DMS79 treated with DMSO at 0.1 percent for 48 hours (cell line): ENCODE measurements at places on chromosomes 5 and 9.

GRCh38 chr9:89795538-89796195 lies 190.9 kb downstream of the GADD45G start:
- DNase-seq: no peak

DNA sequence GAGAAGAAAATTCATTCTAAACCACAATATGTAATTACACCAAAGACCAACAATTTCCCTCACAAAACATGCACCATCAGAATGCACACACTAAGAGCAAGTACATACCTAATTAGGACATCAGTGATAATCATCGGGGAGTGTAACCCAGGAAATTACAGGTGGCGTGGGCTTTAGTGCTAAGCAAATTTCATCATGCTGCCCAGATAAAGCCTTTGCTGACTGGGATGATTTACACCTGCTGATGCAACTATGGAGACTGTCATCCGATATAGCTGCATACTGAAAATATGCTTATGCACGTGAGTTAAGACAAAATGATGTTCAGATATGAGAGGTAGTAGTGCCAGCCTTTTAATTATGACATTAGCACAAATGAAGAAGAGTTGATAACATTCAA lies 123.2 kb downstream of the DCP2 start:
- no peak for DNase-seq

DNA sequence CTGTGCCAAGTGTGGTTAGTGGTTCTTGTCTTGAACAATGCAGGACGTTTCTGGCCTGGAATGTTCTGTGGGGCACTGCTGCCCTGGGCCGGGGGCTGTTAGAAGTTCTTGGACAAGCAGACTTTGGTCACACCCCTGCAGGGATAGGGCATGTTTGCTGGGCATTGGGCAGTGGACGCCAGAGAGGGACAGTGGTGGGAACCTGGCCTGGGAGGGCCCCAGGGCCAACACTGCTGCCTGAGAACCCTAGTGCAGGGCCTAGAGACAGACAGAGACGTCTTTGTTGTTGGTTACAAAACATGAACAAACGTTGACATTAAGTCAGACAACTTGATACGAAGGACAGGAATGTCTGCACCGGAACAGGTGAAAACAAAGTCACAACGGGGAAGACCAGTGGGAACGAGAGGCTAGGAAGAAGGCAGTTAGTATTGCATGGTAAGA lies 57.0 kb downstream of the WNK2 start:
- DNase-seq: no peak

- DNase-seq: peak; percentile 94
These were observed 1.5 kb upstream of the OLFM1 start for GRCh38 chr9:135085830-135086546.

GRCh38 chr5:114101153-114101552 lies 260.7 kb upstream of the KCNN2 start:
- DNase-seq: no peak

GRCh38 chr5:90434116-90434714 lies 24.7 kb upstream of the CETN3 start:
- peak; percentile 10 for DNase-seq

GRCh38 chr5:13034061-13034460 lies 910.4 kb downstream of the DNAH5 start:
- no peak for DNase-seq

DNA sequence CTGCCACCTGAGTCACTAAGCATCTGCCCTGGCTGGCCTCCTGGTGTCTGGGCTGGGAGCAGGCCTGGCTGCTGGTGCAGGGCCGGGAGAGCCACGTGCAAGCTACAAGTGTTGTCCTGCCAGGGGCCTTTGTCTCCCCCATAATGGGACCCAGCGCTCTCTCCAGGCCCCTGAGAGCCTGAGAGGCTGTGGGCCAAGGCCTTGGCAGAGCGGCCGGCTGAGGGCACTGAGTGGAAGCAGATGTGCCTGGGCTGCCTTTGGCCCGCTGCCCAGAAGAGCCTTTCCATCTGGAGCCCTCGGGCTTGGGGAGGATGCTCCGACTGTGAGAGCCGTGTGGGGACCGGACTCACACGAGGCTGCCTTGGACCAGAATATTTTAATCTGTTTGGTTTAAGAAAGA lies 185.5 kb downstream of the RGS3 start:
- DNase-seq: peak; percentile 75

- no peak for DNase-seq
These were observed 7.6 kb upstream of the TRMT10B start for GRCh38 chr9:37745970-37746369.

GRCh38 chr5:14173377-14174229 lies 30.5 kb downstream of the TRIO start:
- DNase-seq: no peak

DNA sequence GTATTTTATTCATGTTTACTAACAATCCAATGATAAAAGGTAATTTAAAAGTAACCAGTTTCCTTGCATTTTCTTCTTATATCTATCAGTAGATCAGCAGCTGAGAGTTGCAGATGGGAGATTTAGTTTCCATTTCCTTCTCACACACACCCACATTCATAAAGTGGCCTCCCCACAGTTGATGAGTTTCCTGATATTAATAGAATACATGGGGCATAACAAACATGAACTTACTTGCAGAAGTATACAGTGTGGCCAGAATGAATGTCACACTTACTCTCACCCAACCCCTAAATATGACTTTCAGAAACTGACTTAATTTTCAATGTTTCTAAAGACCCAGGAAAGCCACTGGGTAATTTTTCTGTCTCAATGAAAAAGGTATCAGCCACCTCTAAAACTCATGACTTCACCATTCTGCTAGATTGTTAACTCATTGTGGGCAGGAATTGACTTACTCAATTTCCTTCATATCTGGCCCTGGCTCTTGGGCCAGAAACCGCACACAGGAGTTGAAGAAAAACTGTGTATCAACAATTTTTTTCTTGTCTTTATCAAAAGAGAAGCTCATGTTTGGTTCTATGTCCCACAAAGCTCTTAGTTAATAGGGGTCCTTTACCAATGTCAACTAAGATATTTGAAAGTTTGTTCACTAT lies 63.5 kb upstream of the OSMR start:
- DNase-seq: no peak

GRCh38 chr5:21817668-21818369 lies 1035.3 kb downstream of the CDH12 start:
- DNase-seq: no peak

GRCh38 chr5:112372543-112372942 lies 46.5 kb downstream of the EPB41L4A start:
- DNase-seq: no peak

DNA sequence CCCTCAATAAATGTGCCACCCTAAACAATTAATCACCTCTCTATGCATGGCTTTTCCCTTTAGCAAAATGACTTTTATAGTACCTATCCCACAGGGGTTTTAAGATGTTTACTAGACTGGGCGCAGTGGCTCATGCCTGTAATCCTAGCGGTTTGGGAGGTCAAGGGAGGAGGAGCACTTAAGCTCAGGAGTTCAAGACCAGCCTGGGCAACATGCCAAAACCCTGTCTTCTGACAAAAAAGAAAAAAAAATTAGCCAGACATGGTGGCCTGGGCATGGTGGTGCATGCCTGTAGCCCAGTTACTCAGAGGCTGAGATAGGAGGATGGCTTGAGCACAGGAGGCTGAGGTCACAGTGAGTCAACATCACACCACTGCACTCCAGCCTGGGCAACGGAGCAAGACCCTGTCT lies 13.5 kb downstream of the SH3TC2 start:
- DNase-seq: no peak

DNA sequence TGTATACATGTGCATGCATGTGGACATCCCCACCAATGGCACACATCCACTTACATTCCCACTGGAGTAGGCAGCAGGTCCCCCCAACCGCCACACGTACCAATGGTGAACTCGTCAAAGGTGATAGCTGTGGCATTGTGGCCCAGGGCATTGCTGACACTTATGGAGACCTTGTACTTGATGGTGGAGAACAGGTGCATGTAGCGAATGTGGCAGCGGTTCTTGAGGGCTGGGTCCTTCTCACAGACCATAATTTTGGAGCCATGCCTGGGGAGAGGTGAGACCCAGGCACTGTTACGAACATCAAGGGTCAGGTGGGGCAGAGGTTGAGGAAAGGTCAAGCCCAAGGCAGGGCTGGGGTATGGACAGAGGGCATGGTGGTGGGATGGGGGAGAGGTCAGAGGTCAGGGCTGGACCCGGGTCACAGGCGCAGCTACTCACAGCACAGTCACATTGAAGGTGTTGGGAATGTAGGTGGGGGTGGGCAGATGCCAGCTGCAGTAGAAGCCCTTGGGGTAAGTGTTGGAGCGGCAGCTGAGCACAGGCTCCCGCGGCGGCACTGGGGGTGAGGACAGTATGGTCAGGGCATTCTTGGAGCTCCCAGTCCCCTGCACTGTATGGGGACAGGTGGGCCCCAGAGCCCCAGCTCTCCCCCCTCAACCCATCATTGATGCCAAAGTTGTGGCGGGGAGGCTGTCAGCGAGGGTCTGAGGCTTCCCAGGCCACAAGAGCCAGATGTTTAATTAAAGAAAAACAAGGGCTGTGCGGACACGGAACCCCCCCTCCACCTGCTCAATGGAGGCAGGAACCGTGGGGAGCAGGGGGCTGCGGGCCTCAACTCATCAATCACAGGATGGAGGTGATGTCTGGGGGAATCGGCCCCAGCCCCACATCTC lies 31.9 kb downstream of the CNTFR start:
- DNase-seq: no peak

GRCh38 chr9:126216826-126217225 lies 109.8 kb upstream of the MVB12B start:
- no peak for DNase-seq
